ENCODE measurements at places on chromosomes 16 and 17. TPM values are rescaled to one million over a fixed set of nuclear protein-coding genes. Genes with fewer than 3 reads are reported as not detected.

GRCh38 chr17:49676276-49676868 lies 1.5 kb downstream of the SPOP start:
- DNase-seq: no peak

DNA sequence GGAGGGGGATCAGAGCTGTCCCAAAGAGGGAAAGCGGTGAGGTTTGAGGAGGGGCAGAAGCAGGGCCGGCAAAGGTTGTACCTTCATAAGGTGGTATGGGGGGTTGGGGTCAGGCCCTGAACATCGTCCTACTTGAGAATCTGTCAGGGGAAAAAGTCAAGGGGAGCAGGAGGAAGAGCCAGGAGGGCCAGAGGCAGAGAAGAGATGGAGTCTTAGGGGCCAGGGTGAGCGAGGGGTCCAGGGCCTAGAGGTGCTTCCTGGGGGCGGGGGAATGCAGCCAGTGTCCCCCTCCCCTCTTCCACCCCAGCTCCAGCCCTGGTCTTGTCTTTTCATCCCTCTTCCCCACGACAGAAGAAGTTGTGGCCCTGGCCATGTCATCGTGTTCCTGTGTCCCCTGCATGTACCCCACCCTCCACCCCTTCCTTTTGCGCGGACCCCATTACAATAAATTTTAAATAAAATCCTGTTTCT lies 1.3 kb upstream of the PRRT2 start:
- no peak for DNase-seq

- DNase-seq: no peak
Measured at GRCh38 chr17:3963237-3964201, 718 bp downstream of the ATP2A3 start.

DNA sequence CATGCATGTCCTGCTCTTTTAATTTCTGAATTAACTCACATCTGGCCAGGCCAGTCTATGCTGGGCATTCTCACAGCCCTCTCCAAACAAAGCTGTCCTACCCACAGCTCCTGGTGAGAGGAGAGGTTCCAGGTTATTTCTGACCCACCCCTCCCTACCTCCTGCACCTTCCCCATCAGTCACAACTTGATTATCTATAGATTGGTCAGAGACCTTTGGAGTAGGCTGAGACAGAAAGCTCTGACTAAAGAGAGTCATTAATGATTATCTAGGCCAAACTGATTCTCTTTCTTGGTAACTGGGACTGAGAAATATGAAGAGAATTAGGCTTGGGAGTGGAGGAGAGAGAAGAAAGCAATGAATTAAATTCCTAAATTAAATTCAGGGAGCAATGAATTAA lies 1.4 kb upstream of the KRT222 start:
- no peak for DNase-seq

- no peak for DNase-seq
Measured at GRCh38 chr17:77186141-77186604, 45.4 kb downstream of the SEC14L1 start.

DNA sequence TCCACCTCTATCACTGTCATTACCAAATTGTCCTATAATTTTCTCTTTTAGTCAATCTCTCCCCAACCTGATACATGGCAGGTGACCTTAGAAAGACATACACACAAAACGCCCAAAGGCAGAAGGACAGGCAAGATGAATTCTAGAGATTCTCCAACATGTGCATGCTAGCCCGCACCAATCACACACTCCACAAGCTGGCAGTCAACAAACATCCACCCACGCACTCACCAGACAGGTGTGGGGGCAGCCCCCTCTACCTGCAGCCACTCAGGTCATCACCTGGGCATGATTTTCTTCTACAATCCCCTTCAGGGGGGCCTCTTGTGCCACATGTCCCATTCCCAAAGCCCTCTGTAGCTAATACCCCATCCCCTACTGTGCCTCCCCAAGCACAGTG lies 9.5 kb downstream of the MPP2 start:
- no peak for DNase-seq

DNA sequence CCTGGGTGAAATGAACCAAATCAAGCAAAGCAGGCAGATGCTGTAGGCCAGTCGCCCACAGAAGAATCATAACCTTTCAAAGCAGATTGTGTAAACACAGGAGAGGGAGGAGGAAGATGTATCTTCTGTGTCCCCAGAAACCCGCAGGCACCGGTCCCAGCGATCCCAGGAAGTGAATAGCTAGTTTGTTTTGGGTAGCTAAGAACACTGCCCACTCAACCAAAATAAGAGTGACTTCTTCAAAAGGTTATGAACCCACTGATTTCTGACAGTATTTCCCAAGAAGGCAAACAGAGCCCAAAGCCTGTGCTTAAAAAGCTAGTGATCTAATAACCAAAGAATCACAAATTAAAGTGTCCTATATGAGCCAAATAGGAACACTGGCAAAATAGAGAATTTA lies 67.8 kb downstream of the GRIN2A start:
- no peak for DNase-seq

The KRTAP29-1 gene
- not detected for total RNA-seq

GRCh38 chr17:48593840-48594537 lies 410 bp upstream of the HOXB5 start:
- DNase-seq: no peak

DNA sequence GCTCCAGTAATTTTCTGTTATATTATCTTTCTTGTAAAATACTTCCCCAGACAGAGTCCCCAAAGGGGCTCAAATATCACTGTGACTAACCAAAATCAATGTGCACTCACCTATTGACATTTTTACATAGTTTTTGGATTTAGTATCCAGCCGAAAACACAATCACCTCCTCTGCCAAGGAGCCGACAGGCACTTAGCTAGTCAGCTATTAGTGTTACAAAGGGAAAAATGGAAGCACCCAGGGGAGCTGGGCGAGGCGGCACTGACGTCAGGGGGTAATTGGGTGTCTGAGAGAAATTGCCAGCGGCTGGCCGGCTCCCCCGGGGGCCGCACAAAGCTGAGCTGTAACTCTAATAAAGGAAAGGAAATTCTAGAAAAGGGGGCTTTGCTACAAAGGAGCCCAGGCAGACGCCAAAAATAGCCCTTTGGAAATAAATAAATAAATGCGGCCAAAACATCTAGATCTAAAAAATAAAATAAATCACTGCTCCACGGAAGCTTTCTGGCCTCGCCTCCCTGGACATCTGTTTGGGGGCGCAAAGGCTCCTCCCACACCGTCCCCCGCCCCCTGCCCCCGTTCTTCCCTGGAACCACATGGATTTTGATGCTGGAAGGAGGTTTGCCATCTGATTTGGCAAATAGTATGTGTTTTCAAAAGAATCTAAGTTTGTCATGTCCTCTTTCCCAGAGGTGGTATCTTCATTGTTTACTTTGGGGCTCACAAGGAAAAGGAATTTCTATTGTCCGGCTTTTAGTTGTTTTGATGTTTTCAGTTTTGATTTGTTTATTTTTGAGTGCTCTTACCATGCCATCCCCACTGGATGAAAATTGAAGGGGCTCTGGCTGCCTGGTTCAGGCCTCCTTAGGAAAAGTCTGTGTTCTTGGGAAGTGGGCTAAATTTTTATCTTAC lies 156.7 kb downstream of the ZNF423 start:
- DNase-seq: no peak

DNA sequence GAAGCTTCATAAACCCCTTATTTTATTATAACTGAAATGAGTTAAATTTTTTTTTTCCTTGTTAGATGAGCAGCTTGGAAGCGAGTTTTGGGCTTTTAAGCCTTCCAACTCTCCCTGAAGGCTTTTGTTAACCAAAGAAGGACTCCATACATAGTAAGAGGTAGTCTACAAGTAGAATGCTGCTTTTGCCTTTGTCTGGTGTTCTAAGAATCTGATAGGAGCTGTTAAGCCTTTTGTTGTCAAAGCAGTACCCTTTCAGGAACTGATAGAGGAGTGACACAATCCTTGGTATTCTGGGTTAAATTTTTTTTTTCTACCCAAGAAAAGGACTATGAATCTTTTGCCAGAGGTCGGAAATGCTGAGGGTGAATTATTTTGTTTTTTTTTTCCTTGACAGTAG lies 26.1 kb downstream of the MAP2K4 start:
- DNase-seq: no peak

The CES1 gene
- 22.7 TPM for total RNA-seq

DNA sequence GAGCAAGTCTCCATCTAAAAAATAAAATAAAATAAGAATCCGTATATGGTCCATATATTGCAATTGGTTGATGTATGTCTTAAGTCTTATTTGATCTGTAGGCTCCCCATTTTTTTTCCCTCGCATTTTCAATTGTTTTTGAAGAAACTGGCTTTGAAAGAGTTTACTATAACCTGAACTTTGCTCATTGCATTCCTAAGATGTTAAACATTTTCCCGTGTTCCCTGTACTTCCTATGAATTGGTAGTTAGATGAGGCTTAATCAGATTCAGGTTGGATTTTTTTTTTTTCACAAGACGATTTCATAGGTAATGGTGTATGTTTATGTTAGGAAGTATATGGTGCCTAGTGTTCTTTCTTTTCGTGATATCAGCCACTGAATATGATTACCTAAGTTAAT lies 3.3 kb downstream of the LRRC36 start:
- no peak for DNase-seq

The CCL14 gene
- 33.4 TPM for total RNA-seq

The AOC2 gene
- 0.68 TPM for total RNA-seq

GRCh38 chr17:42660692-42661345 lies 1.7 kb downstream of the TUBG2 start:
- no peak for DNase-seq

The EPOP gene
- 3.3 TPM for total RNA-seq

DNA sequence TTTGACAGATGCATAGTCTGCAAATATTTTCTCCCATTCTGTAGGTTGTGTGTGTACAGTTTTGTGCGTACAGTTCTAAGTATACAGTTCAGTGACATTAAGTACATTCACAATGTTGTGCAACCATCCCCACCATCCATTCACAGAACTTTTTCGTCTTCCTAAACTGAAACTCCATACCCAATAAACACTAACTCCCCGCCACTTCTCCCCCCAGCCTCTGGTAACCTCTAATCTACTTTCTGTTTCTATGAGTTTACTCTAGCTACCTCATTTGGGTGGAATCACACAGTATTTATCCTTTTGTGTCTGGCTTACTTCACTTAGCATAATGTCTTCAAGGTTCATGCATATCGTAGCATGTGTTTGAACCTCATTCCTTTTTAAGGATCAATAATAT lies 14.3 kb downstream of the PIK3R5 start:
- no peak for DNase-seq

The CBLN1 gene
- not detected for total RNA-seq

DNA sequence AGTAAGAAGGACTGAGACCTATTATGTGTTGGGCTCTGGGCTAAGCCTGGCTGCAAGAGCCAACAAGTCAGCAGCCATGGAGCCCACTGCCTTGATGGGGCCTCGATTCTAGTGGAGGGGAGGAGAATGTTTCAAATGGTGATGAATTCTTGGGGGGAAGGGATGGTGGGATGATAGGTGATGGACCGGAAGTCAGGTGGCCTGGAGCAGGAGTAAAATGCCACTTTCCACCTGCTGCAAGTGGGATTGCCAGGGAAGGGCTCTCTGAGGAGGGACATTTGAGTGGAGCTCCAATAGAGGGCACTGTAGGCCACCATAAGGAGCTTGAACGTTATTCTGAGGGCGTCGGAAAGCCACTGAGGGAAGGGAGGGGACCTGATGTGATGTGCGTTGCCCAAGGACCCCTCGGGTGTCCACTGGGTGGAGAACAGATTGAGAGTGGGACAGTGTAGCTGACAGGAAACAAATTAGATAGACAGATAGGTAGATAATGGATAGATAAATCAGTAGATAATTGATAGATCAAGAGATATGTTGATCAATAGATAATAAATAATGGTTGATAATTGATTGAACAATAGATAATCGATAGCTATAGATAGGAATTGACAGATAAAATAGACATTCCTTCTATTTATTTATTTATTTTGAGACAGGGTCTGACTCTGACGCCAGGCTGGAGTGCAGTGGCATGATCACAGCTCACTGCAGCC lies 18.2 kb upstream of the NXPH3 start:
- no peak for DNase-seq

DNA sequence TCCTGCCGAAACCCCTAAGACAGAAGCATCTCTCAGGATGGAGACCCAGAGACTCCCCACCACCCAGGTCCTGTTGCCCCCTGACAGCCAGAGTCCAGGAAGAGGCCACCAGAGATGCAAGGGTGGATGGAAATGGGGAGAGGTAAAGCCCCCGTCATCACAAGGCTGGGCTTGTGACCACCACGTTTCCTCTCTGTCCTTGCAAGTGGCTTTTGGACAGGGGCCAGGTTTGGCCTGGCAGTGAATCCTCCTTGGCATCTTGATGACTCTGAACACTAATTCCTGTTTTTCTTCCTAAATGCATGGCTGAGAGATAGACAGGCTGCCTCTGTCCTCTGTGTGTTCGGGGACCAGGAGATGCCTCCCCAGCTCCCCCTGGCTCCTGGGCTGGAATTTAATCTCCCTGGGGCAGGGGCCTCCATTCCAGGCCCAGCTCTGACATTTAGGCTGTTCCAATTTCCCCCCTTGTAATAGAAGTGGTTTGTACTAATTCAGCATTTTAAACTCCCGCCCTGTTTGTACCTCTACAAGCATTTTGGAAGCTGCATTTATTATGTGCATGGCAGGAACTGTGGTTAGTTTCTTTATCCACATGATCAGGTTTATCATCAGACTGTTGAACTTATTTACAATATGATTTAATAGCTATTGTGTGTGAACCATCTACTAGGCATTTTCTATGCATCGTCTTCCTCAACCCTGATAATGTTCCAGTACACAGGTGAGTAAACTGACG lies 116.1 kb upstream of the IRX6 start:
- DNase-seq: no peak

GRCh38 chr17:48558057-48558830 lies 13.3 kb upstream of the HOXB2 start:
- DNase-seq: no peak

DNA sequence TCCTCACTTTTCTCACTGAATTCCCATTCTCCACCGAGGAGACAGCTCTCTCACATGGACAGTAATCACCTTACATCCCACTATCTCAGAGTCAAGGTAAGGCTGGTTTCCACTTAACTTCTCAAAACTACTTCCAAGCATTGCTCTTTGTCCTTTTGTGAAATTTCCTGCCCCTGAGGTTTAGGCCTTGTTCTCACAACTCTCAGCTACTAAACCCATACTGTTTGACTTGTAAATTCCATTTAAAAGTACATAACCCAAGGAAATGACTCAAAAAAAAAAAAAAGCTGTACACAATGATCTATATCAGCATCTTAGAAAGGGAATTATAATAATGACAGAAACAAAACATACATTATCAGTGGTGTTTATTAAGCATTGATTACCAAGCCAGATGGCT lies 8.8 kb downstream of the CDC27 start:
- no peak for DNase-seq
